ENCODE measurements at places on chromosomes 7 and 10. TPM values are rescaled to one million over a fixed set of nuclear protein-coding genes. Genes with fewer than 3 reads are reported as not detected.

DNA sequence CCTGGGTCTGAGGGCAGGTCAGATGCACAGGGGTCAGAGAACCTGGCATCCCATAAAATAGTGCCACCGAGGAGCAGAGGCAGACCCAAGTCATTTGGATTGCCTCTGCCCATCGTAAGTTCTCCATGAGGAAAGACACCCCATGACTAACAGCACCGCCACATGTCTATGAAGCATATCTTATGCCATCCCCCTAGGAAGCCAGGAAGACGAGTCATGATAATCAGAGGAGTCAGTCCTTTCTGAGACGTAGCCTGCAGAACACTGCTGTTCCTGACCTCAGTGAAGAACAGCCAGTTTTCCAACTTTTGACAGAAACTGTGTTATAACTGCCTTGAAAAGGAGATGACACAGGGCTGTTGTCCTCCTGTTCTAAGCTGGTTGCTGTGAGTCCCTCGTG lies 51.2 kb downstream of the INSYN2A start:
- no peak for DNase-seq

ADAM12 gene
- total RNA-seq = 361 TPM

GRCh38 chr7:65846008-65846570 lies 26.8 kb upstream of the VKORC1L1 start:
- no peak for DNase-seq

ARHGEF5 gene
- 4.7 TPM for total RNA-seq

DNA sequence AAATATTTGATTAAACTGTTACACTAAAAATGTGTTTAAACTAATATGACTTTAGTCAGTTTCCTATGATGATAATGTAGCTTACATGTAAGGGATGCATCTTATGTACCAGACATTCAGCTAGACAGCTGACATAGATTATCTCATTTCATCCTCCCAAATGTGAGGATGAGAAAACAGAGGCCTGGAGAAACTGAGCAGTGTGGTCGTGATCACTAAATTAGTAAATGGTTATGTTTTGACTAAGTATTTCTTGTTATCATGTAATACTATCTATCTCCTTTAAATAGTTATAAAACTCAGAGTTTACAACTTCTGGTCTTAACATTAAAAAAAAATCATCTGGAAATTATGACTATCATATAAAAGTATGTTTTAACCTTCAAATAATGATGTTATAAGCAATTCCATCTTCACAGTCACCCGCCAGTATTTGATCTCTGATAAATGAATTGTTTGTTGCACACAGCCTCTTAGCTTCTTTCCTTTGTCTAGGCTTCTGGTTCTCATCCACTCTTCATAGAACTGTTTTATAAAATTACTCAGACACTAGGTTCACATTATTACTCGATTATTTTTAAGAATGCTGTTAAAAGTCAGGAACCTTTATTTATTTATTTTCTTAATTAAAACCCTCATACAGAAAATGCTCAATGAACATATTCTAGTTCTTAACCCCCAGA lies 33.6 kb upstream of the HDAC9 start:
- no peak for DNase-seq
